ENCODE measurements at places on chromosomes 7 and 10.

DNA sequence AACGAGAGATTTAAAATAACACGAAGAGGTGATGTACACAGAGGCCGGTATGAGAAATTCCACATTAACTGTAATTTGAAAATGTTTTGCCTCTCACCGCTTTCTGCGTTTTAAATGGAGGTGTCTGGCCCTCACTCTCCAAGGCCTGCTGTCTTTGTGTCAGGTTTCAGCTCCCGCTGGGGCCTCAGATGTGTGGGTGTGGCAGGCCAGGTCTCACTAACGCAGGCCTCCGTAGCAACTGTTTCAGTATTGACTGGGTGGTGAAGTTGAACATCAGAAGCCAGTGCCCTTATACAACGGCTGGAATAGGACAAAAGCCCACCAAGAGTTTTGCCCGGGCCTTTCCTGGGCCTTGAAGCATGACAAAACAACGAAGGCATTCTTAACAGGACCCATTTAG is 303.1 kb downstream of the ADARB2 start:
- no peak for DNase-seq

DNA sequence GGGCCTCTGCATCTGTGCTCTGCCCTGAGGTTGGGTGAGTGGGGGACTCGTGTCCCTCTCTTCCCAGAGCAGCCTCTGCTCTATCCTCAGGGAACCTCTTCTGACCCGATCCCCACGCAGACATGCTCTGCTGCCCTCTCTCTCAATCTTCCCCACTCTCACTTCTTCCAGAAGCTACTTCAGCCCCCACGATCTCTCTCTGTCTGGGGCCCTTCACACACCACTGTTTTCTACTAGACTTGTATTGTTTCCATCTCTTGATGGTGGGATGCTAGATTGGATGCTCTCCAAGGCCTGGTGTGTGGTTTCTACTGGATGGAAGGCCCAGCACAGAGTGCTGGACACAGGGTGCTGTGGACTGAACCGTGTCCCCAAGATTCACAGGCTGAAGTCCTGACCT is 10.0 kb downstream of the MGMT start:
- DNase-seq = no peak

GRCh38 chr7:6654842-6655610 is 17.9 kb downstream of the ZNF316 start:
- DNase-seq = no peak

GRCh38 chr10:36265741-36266140 is 623.6 kb upstream of the FZD8 start:
- DNase-seq = no peak

GRCh38 chr7:44441079-44441478 is 49.4 kb downstream of the NUDCD3 start:
- DNase-seq = no peak

DNA sequence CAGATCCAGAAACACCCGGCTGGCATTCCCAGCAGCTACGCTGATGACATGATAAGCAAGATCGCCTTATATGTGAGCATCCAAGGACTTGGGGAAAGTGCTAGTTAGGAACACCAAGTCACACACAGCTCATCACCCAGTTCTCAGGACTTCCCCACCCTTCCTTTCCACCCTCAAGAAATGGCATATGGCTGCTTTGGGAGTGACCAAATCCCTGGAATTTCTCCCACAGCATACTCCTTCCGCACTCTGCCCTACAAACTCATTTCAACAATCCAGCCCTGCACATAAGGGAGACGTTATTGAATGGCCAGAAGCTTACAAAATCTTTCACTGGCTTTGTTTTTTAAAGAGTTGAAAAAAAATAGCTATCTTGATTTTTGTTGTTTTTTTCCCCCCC is 4.2 kb downstream of the ITIH5 start:
- no peak for DNase-seq

GRCh38 chr10:22606164-22606614 is 108.2 kb downstream of the PIP4K2A start:
- DNase-seq = peak; percentile 96

GRCh38 chr10:77633376-77633775 is 4.2 kb downstream of the KCNMA1 start:
- no peak for DNase-seq

- no peak for DNase-seq
Measured at GRCh38 chr7:67723591-67723990, 727.0 kb downstream of the TYW1 start.

GRCh38 chr10:98098247-98098646 is 36.2 kb upstream of the R3HCC1L start:
- no peak for DNase-seq

- DNase-seq = no peak
Measured at GRCh38 chr7:97226541-97226940, 109.0 kb downstream of the SDHAF3 start.

DNA sequence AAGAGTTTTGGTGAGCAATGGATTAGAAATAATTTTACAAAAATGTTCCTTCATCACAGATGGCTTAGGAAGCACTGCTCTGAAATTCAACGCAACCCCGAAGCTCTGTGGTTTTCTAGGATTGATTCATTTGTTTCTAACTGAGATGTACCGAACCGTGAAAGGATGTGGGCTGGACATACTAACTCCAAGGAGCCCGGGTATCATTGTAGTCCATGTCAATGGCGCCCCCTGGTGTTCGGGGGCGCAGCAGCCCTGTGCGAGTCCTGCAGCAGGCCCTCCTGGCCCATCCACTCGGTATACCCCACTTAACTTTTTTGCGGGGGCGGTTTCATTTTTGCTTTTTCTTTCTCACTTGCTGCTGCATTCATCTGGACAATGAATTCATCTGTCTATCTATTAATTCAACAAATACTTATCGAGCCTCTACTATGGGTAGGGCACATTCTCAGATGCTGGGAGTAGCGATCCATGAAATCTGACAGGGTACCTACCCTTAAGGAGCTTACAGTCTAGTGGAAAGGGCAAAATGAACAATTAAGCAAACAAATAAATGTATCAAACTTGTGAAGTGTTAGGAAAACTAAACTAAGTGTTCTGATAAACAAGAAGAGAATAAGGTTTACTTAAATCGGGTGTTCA is 25.2 kb upstream of the ITPRID1 start:
- DNase-seq = peak; percentile 57
